ENCODE measurements at places on chromosomes 6 and 20. TPM values are rescaled to one million over a fixed set of nuclear protein-coding genes. Genes with fewer than 3 reads are reported as not detected.

Gene VGLL2
- not detected for total RNA-seq

Gene TENT5A
- 1.1 TPM for total RNA-seq

Gene DNAH8
- not detected for total RNA-seq

Gene ZHX3
- 6.8 TPM for total RNA-seq

Gene GSTA4
- 7.9 TPM for total RNA-seq

Gene SPINT3
- not detected for total RNA-seq

Gene IL17A
- not detected for total RNA-seq

Gene PSMB1
- 242 TPM for total RNA-seq

Gene RGS17
- total RNA-seq, result 5.8 TPM
